HS-27A (cell line): ENCODE measurements at places on chromosomes 5 and 9.

GRCh38 chr5:176500511-176500910, 36.7 kb downstream of the RNF44 start:
- DNase-seq = no peak

GRCh38 chr5:141940695-141941271, 17.1 kb downstream of the DELE1 start:
- no peak for DNase-seq

GRCh38 chr9:29806937-29807618, 2233.8 kb upstream of the C9orf72 start:
- no peak for DNase-seq

DNA sequence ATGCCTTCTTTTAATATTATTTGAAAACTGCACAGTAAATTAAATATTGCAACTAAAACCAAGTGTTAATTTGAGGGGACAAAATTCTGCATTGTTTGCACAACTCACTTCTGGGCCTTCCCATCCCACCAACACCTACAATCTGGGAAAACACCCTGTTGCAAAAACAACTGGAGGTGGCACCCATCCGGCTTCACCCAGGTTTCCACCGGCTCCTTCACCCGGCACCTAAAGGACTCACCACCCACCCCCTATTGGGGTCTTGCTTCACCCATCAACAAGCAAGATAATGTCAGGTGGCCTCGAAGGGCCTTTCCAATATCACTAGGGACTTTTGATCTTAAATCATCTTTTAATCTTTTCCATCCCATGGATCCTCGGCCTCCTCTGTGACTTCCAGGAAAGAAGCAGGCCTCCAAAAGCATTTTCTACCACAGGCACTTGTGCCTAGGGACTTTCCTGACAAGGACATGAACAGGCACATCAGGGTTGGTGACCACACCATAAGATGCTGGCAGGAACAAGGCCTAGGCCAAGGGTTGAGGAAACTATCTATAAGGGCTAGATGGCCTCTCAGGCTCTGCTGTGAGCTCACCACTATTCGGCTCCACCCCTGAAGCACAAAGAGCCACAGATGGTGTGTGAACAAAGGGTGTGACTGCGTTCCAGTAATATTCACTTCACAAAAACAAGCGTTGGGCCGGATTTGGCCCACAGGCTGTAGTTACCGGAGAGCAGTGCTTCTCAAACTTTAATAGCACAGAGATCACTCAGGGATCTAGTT, 205.1 kb downstream of the AUH start:
- no peak for DNase-seq

GRCh38 chr5:90792725-90793124, 234.1 kb downstream of the ADGRV1 start:
- DNase-seq = peak; percentile 12

DNA sequence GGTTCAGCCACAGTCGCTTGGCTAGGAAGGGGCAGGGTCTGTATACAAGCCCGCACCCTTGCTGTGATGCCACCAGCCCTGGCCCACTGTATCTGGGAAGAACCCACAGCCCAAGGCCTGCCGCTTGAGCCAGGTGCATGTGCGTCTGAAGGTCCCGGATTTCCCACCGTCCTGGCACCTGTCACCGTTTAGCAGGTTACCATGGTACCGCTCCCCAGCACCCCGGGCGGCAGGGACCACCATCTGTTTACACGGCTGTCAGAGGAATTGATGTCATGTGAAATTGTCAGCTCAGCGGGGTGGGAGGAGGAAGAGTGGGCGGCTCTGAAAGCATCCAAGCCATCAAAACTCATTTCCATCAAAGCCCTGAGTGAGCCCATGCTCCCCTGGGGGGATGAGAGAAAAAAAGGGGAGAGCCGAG, 92.7 kb downstream of the HRH2 start:
- no peak for DNase-seq

GRCh38 chr5:154467655-154468354, 10.2 kb downstream of the HAND1 start:
- DNase-seq = no peak

GRCh38 chr9:91843623-91844148, 106.3 kb downstream of the ROR2 start:
- DNase-seq = no peak

DNA sequence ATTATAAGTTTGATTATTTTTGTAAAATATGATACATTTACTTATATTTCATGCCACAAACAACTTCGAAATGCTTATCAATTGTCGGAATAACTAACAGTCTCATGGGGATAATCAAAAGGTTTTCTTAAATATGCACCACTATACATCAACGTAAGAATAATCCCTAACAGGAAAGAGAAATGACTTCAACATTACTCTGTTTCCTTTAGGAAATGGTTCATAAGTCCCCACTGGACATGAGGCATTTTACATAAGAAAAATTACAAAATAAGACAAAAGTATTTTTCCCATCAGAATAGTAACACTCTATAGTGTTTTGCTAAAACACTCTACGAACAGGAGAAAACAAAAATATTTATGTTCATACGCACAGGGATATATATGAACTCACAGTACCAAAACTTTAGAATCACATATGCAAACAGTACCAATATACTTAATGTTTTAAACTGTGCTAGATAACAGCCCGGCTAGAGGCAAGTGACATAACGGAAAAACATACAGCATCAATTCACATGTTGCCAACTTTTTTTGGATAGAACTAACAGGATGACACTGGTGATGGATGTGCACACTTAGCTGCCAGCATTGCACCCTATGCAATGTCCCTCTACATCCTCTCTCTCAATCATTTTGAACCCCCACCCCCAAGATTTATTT, 120.5 kb downstream of the NFIB start:
- DNase-seq = no peak

DNA sequence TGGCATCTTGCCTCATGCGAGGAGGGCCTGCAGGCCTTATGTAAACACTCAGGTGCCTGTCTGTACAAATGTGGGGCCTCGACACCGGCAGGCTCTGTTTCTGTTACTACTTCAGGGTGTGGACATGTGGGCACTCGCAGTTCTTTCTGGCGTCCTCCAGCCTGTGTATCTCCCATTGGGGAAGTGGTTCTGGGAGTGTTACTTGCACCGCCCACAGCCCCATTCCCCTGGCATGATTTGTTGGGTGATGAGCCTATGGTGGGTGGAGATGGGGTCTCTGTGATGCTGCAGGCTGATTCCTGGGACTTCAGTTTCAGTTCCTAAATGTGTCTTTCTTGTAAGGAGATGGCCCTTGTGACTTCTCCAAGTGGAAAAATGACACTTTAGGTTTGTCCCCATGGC, 82.1 kb upstream of the PITX1 start:
- no peak for DNase-seq

- DNase-seq = no peak
Observed at GRCh38 chr5:126878634-126879033, 101.7 kb downstream of the LMNB1 start.

DNA sequence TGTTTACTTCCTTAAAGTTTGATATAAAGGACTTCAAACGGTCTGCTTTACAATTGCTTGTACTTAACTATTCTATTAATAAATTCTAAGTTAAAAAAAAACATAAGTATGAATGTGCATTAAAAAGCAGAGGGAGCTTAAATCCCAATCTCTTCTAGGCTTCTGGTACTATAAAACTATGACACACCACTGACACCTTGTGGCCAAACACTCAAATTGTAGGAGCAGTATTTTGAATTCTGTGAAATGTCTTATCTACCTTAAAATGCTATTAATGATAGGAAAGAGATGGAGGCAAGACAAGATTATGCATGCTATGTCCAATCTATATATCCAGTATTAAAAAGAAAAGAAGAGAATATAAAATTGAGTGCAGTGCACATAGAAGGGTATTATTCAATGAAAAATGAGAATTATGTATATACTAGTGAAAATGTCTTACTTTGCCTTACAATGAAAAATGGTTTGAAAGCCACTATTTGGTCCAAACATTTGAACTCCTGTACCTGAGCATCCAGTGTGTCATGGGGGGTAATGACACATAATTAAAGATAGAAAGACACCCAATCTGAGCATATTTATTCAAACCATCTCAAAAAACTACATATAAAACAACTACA, 87.6 kb downstream of the ERP44 start:
- peak; percentile 19 for DNase-seq
